ENCODE measurements at places on chromosomes 13 and 19.
A peak's percentile ranks its signal among the peaks of the same experiment; 100 is the strongest.

DNA sequence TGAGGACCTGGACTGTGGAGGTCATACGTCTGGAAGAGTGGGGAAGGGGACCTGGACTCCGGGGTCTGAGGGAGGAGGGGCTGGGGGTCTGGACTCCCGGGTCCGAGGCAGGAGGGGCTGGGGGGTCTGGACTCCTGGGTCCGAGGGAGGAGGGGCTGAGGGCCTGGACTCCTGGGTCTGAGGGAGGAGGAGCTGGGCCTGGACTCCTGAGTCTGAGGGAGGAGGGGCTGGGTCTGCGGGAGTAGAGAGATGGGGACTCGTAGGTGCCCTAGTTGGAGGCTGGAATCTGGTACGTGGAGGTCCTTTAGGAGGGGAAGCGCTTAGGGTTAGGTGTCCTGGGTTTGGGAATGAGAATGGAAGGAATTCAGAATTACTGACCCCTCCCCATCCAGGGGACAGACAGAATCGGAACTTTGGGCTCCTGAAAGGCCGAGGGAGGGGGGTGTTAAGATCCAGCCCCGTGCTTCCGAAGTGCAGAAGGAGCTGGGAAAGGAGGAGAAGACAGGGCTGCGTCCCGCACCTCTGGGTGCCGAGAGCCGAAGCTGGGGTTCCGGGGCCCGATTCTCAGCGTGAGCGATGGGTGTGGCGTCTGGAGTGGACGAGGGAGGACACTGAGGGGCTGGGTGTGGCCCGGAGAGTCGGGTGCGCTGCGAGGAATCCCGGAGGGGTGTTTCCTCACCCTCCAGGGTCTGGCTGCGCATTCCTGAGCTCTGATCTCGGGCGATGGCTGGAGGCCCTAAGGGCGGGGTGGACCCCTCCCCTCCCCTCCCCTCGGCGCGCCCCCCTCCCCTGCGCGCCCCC is 608 bp downstream of the MYADM start:
- DNase-seq, result no peak

- no peak for DNase-seq
Observed at GRCh38 chr19:3007975-3008374, 21.1 kb downstream of the TLE2 start.

DNA sequence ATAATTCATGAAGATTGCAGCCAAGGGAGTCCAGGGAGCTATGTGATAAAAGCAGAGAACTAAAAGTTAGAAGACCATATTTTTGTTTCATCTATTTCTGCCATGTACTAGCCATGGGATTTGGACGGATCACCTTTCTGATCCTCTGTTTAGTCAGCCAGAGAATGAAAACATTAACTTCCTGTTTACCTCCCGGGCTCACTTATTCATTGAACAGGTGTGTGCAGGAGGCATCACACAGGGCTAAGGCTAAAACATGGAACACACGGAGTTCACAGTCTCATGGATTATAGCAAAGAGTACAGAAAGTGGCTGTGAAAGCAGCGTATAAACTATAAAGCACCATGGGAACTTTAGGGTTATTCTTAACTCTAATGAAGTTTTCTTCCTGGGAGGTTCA is 96.8 kb downstream of the GPR12 start:
- peak; percentile 40 for DNase-seq

- no peak for DNase-seq
Observed at GRCh38 chr13:76948149-76948548, at the start of gene ACOD1. ACOD1 (plus strand) TSS chr13:76948511; CDS start chr13:76948559, 48 bp downstream.

DNA sequence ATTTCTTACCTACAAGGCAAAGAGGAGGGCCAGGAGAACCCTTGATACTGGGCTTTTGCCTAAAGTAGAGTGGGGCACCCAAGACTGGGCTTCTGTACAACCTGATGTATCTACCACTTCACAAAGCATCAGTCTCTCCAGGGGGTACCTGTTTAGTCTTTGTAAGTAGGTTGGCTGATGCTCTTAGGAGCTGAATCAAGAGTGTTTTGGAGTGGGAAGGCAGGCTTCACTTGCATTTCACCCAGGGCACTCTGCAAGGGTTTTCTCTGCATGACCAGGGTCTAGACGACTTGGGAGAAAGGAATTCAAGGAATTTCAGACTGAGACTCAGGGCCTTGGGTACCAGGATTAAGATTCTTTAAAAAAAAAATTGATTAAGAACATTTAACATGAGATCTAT is 361.5 kb downstream of the RFC3 start:
- DNase-seq, result no peak

Measured in NCI-H1105 treated with DMSO at 0.1 percent for 48 hours (cell line).